SK-N-MC (cell line): ENCODE measurements at places on chromosomes 11 and 22.

DNA sequence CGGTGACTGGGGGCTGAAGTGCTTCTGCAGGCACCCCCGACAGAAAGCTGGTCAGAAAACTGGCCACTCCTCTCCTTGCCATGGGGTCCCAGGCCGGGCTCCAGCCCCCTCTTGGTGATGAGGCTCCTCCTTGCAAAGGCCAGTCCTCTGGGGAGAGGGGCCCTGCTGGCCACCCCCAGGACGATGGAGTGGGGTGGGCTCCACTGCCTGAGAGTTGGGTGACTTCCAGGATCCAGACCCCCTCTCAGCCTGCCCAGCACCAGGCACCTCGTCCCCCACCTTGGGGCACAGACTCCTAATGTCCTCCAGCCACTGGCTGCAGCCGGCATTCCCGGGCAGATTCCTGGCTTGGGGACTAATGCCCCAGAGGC, 441 bp upstream of the RPS6KA4 start:
- no peak for DNase-seq

DNA sequence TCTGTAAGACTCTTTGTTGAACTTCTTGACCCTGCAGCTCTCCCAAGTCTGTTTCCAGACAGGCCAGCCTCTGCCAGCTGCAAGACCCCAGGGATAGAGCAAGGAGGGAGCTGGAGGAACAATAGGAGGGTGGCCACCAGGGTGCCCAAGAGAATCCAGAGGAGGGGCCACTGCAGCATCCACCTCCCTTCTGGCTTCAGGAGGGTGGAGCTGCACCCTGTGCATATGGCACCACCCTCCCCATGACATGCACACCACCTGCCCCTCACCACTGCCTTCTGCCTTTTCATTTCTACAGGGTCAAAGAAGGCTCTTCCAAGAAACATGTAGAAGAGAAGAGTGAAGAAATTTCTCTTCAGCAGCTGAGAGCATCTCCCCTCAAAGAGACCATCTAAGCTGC, 20.1 kb upstream of the POLA2 start:
- DNase-seq = no peak

DNA sequence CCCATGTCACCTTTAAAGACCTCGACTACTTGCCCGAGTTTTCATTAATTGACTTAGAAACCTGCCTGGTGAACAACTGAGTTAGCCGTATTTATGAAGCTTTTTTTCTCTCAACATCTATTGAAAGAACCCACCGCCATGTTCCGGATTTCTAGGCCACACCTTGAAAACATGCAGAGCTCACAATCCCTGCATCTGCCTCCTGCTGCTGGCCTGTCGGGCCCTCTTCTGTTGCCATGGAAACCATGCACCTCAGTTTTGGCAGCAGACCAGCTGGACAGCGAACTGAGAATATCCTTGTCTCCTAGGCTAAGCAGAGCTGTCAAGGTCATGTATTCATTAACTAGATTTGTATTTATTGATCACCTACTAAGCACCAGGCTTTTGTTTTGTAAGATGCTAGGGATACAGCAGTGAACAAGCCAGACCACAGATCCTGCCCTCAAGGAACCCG, 4.3 kb upstream of the PATZ1 start:
- DNase-seq = no peak

- no peak for DNase-seq
Observed at GRCh38 chr11:118607401-118608359, at the start of gene PHLDB1. PHLDB1 (plus strand) TSS chr11:118607615; CDS start chr11:118613837, 6,222 bp downstream.

DNA sequence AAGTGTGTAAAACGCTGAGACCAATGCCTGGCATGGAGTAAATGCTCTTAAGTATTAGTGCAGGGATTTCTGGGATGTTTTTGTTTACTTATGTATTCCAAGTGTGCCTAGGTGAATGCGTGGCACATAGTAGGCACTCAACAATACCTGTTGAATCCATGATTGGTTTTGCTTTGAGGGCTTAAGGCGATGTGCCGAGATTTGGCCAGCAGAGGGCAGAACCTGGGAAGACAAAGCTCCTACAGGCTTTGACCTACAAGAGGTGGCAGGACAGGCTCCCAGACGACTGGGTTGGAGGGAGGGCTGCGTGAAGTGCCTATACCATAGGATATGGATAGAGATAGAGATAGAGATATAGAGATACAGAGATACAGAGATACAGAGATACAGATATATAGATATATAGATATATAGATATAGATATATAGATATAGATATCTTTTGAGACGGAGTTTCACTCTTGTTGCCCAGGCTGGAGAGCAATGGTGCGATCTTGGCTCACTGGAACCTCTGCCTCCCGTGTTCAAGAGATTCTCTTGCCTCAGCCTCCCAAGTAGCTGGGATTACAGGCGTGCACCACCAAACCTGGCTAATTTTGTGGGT, 13.9 kb downstream of the KCNE3 start:
- no peak for DNase-seq

GRCh38 chr22:42820045-42820763, 36.9 kb downstream of the ARFGAP3 start:
- DNase-seq = peak; percentile 40

DNA sequence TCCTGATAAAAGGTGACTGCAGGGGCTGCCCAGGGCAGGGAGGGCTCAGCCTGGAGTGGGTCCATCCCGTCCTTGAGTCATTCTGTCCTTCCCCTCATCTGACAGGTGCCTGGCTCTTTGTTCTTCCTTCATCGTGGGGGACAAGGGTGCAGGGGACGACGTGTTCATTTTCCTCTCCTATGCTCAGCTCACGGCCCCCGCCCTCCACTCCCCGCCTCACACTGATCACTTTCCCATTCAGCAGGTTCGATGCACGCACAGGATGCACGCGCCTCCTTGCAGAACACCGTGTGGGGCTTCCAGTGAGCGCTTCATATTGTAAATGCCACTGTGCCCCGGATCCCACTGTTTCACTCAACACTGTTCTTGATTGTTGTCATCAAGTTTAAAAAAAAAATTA, 32.7 kb upstream of the SHANK2 start:
- DNase-seq = no peak

- DNase-seq = no peak
Observed at GRCh38 chr11:113578033-113578380, 102.8 kb upstream of the DRD2 start.

- DNase-seq = no peak
Observed at GRCh38 chr11:130478204-130478701, 29.8 kb downstream of the ADAMTS15 start.

GRCh38 chr11:76025068-76025467, 181.2 kb downstream of the WNT11 start:
- no peak for DNase-seq

- DNase-seq = no peak
Observed at GRCh38 chr11:79150320-79150719, 290.5 kb downstream of the TENM4 start.

DNA sequence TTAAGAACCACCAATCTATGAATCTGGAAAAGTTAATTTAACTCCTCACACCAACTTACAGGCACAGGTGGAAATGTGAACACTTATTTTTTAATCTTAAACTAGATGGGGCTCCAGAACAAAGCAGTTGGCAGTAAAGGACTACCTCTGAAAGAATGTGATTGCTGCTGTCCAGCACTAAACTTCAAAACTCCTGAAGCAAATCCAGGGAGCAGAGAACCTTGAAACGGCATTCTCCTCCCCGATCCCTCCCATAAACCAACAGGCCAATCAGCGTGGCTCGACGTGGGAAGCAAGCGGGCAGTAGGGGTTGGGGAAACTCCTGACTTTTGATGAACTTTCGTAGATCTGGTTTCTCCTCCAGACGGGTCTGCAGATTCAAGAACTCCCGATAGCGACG, 5.0 kb downstream of the SNX19 start:
- DNase-seq = no peak

DNA sequence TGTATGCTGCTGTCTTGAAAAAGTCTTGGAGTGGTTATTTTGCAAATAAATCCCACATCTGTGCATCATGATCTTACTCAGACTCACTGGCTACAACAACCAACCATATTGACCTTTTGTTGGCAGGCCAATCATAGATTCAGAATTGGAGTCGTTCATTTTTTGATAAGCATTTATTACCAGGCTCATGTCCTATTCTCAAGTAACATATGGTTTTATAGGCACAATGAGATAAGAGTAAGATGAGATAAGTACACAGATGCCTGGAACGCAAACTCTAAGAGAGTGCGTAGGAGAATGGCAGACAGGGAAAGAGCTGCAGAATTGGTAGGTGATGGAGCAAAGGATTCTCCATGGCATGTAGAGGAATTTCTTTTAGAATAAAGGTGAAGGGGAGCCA, 71.6 kb upstream of the SLC5A12 start:
- DNase-seq = no peak

GRCh38 chr11:35334385-35335090, 84.8 kb downstream of the SLC1A2 start:
- no peak for DNase-seq

- DNase-seq = no peak
Observed at GRCh38 chr11:96287822-96288439, 55.1 kb downstream of the MAML2 start.

- DNase-seq = no peak
Observed at GRCh38 chr22:26585104-26585790, 4.7 kb downstream of the TPST2 start.

- no peak for DNase-seq
Observed at GRCh38 chr22:35638410-35638809, 9.8 kb upstream of the APOL6 start.

DNA sequence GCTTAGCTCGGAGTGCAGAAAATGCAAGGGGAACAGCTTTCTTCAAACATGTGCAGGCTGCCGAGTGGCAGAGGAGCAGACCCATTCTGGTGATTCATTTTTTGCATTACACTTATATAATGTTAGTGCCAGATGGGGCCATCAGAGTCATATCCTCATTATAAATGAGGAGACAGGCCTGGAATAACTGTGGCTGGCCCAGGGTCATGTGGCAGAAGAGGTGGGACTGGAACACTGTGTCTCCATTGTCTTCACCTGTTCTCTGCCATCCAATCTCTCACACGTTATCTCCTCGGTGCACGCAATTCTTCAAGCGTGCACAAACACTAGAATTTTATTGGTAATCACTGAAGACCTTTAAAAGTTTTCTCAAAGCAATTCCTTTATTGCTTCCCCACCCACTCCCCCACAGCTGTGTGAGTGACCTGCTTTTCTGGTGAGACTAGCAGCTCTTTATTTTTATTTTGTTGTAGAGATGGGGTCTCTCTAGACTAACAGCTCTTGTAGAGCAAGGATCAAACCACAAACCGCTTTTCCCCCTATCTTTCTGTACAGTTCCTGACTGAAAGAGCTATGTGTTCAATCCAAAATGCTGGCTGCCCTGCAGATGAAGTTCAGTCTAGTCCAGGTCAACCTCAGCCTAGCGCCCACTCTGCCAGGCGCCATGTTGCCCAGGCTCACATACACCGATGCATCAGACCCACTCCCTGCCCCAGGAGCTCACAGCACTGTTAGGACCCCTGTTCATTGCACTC, 75.3 kb downstream of the ST3GAL4 start:
- DNase-seq = no peak

- no peak for DNase-seq
Observed at GRCh38 chr22:30182350-30182745, 64.2 kb downstream of the LIF start.
